ENCODE measurements at places on chromosomes 1 and 21.
A peak's percentile ranks its signal among the peaks of the same experiment; 100 is the strongest.

GRCh38 chr1:23914921-23915320 is 1.8 kb upstream of the CNR2 start:
- no peak for DNase-seq

DNA sequence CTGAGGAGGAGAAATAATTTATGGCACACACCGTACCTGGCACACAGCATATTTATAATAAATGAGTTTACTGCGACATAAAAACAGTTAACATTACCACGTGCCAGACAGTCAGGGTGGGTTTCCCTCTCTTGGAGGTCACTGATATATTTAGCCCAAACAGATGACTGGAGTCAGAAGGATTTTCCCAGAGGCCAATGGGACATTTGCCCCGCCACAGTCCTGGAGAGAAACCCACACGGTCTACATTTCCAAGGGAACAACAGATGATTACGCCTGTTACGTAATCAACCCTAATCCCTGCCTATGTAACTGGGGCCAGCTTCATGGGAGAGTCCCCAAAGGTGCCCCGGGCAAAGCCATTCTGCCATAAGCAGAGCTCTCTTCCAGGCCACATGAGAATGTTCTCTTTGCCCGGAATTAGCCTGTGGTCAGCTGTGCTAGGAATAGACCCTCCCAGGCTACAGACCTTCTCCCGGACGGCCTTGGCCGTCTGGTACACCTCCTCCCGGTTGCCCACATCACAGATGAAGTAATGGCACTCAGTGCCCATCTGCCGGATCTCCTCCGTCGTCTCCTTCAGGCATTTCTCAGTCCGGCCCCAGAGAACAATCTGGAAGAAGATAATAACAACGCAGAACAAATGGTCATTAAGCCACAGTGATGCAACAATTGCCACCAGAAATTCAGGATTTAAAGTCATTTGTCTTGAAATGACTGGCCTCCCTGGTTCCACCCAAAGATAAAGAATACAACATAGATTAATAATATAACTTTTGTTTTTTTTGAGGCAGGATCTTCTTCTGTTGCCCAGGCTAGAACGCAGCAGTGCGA is 37.7 kb downstream of the DHRS3 start:
- DNase-seq = peak; percentile 60

GRCh38 chr1:160362168-160362957 is 4.5 kb upstream of the NHLH1 start:
- DNase-seq = peak; percentile 26

DNA sequence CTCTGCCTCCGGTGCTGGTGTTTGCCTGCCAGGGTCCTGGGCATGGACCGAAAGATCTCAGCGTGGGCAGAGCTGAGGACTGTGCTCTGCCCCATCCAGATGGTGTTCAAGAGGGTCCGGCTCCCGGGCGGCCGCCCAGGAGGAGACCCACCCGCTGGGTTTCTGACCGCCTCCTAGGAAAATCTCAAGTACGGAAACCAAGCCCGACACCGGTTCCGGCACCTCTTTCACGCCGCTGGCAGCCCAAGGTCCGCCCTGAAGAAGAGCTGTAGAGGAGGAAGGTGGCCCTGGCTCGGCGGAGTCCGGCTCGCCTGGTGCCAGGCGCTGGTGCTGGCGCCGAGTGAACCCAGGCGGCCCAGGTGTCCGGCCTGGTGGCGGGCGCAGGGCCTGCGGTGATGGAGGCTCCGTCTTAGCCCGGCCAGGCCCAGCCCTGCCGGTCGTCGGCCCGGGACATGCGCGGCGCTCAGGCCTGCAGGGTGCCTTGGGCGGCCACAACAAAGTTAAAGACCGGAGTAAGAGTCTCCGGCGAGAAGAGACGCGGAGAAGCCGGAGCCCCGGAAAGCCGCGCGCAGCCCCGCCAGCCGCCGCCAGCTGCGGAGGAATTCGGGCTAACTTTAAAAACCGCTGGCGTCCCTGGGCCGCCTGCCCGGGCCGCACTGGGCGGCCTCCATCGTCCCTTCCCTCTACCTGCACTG is 1.5 kb downstream of the GRIK3 start:
- DNase-seq = no peak

DNA sequence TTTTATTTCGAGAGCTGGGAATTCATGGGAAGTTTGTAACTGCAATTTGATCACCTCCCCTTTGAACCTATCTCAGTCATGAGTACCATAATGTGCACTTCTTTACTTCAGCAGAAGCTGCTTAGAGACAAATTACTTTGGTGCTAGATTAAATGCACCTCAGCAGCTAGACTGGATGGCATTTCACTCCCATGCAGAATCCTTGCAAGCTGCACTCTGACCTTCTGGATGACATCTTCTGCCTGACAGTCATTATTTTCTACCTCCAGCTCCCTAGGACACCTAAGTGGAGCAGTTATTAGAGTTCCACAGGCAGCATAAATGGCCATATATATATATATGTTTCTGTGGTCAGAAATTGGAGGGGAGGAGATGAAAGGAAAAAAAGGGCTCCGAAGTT is 366.0 kb upstream of the TMPRSS15 start:
- DNase-seq = no peak

- peak; percentile 65 for DNase-seq
Observed at GRCh38 chr1:53502641-53503432, 43.6 kb downstream of the DMRTB1 start.

- DNase-seq = no peak
Observed at GRCh38 chr1:229035054-229035747, 235.7 kb upstream of the RAB4A start.

All from fibroblast of skin of right biceps (primary cell).